ENCODE measurements at places on chromosomes 3 and 15. TPM values are rescaled to one million over a fixed set of nuclear protein-coding genes. Genes with fewer than 3 reads are reported as not detected.

GRCh38 chr3:168081171-168081771 is 14.5 kb downstream of the GOLIM4 start:
- peaks cover 6% of the 10 kb centered on the region for H3K4me1 ChIP-seq
- no peak overlapping the region for H3K27ac ChIP-seq
- no peak for DNase-seq
- H3K36me3 ChIP-seq = no peaks in the 10 kb centered on the region
- no peak overlapping the region for H3K4me3 ChIP-seq

DNA sequence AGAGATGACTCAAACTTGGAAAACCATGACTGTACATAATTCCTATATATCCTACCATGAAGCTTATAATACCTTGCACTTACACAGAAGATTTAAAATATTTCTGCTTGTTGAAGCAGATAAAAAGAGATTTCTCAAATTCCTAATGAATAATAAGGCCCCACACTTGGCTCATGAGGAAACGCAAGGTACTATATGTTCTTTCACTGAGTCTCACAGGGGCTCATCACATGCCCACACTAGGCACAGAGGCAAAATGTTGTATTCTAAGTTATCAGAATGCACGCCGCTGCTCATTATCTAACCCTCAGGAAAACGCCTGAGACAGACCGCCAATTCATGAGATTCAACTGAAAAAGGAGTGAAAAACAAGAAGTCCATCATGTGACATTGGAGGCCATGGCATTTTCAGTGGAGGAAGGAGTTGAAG is 5.6 kb downstream of the MYO1E start:
- peaks cover 1% of the 10 kb centered on the region for H3K36me3 ChIP-seq
- H3K4me1 ChIP-seq = peaks cover 6% of the 10 kb centered on the region
- H3K4me3 ChIP-seq = no peak overlapping the region
- H3K27ac ChIP-seq = no peak overlapping the region
- H3K27me3 ChIP-seq = peaks cover 29% of the 10 kb centered on the region

GRCh38 chr3:185750702-185751101 is 74.1 kb downstream of the IGF2BP2 start:
- no peak overlapping the region for H3K27ac ChIP-seq
- DNase-seq = no peak
- no peaks in the 10 kb centered on the region for H3K36me3 ChIP-seq
- no peak overlapping the region for H3K4me3 ChIP-seq
- no peaks in the 10 kb centered on the region for H3K27me3 ChIP-seq

- no peaks in the 10 kb centered on the region for H3K36me3 ChIP-seq
- DNase-seq = no peak
- peaks cover 3% of the 10 kb centered on the region for H3K27me3 ChIP-seq
- H3K27ac ChIP-seq = no peak overlapping the region
- H3K4me1 ChIP-seq = peaks cover 5% of the 10 kb centered on the region
These were observed 116.4 kb downstream of the IL5RA start for GRCh38 chr3:2993736-2994135.

DNA sequence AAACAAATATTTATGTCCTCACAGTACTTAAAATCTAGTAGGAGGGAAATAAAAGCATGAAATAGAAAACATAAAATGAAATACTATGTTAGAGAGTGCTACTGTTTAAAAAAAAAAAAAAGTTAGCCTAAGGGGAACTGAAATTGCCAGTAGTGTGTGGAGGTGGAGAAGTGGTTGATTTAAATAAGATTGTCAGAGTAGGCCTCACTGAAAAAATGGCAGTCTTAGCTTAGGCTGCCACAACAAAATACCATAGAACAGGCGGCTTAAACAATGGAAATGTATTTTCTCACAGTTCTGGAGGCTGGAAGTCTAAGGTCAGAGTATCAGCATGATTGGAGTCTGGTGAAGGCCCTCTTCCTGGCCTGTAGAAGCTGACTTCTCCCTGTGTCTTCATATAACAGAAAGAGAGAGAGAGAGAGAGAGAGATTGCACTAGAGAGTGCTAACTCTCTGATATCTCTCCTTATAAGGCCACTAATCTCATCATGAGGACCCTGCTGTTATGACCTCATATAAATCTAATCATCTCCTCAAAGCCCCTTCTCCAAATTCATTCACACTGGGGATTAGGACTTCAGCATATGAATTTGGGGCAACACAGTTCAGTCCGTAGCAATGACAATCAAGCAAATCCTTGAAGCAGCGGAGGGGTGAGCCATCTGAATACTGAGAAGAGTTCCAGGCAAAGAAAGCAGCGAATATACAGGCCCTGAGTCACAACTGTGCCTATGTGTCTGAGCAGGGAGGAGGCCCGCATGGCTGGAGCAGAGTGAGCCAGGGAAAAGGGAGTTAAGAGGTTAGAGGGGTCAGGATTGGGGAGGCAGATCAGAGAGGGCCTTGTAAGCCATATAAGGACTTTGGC is 23.6 kb upstream of the LRRC34 start:
- H3K4me1 ChIP-seq = no peaks in the 10 kb centered on the region
- no peaks in the 10 kb centered on the region for H3K36me3 ChIP-seq
- no peak overlapping the region for H3K27ac ChIP-seq

DNA sequence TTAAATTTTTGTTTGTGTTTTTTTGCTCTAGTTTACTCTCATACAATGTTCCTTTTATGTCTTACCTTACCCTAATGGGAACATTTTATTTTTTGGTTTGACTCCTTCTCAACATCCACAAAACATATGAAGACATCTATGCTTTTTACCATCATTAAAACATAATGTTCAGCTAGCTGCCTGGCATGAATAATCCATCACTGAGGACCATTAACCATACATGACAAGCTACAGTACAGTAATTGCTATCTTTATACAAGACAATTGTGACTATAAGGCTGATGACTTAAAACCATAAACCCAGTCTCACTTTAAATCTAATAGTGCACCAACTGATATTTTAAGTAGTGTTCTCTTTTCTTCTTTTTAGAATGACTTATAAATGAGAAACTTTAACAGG is 13.7 kb downstream of the SERPINI1 start:
- no peaks in the 10 kb centered on the region for H3K27me3 ChIP-seq
- no peaks in the 10 kb centered on the region for H3K36me3 ChIP-seq
- peaks cover 8% of the 10 kb centered on the region for H3K4me1 ChIP-seq
- H3K27ac ChIP-seq = no peak overlapping the region

DNA sequence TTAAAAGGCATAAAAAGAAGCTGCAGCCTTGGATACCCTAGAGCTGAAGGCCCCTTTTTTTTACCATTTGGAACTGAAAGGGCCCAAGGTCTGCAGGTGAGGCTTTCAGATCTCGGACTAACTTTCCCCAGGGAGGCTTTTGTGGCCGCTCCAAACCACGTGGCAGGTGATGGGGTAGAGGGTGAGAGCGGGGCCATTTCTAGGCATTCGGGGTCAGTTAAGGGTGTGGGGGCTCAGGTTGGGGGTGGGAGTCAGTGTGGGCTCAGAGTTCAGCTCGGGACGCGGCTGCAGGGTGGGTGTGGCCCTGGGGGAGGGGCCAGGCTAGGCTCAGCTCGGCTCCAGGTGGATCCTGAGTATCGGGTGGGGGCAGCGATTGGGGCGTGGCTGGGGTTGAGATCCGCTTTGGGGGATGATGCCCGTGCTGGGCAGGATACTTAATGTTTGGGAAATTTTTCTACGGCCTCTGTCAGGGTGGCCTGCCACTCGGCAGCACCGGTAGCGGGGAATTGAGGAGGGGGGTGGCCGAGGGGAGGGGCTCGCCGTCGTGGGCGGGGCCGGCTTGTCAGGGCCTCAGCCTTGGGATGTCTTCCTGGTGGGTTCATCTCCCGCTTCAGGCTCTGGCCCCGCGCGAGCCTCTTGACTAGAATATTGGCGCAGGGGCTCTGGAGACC is 2.5 kb downstream of the KLF13 start:
- peaks cover 63% of the 10 kb centered on the region for H3K4me1 ChIP-seq
- H3K27me3 ChIP-seq = no peaks in the 10 kb centered on the region
- peaks cover 27% of the 10 kb centered on the region for H3K36me3 ChIP-seq
- H3K4me3 ChIP-seq = peak overlapping the region; percentile 99
- H3K27ac ChIP-seq = peak overlapping the region; percentile 95

IL20RB gene
- 1.2 TPM for total RNA-seq
